ENCODE measurements at places on chromosomes 6 and 20.

DNA sequence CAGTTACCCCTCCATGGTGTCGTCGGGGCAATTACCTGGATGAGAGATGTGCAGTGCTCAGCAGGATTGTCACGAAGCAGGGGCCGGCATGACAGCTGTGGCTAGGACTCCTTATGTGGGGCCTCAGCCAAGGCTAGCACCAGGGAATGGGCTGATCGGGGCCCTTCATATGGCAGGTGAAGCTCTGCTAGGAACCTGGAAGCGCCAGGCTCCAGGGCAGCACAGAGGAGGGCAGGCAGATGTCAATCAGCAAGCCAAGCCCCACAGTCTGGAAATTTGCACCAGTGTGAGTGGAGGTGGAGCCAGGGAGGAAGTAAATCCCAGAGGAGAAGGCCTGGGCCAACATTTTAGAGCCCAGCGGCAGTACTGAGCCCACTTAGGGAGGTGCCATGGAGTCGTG is 21.2 kb downstream of the SYNDIG1 start:
- no peak for DNase-seq

GRCh38 chr20:50724851-50725723 is 6.3 kb upstream of the PARD6B start:
- DNase-seq = peak; percentile 67

DNA sequence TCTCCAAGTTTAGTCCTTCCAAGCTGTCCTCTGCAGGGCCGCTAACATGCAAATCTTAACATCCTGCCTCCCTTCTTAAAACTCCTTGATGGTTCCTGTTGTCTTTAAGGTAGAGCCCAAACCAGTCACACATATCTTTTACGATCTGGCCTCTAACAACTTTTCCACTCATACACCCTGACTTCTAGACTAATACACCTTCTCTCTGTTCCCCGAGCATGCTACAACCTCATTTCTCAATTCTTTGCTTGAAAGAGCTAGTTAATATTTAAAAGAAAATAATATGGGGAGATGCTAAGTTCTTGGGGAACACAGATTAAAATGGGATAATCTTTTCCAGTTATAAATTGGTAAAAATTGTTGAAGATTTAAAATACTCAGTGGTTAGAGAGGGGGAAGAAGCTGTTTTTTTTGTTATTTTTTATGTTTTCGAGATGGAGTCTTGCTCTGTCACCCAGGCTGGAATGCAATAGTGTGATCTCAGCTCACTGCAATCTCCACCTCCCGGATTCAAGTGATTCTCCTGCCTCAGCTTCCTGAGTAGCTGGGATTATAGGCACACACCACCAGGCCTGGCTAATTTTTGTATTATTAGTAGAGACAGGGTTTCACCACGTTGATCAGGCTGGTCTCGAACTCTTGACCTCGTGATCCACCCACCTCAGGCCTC is 250.7 kb downstream of the MAFB start:
- no peak for DNase-seq

- DNase-seq = no peak
These were observed 244.6 kb upstream of the FOXQ1 start for GRCh38 chr6:1067346-1067745.

- DNase-seq = no peak
These were observed 74.0 kb upstream of the SULF2 start for GRCh38 chr20:47859278-47859677.

DNA sequence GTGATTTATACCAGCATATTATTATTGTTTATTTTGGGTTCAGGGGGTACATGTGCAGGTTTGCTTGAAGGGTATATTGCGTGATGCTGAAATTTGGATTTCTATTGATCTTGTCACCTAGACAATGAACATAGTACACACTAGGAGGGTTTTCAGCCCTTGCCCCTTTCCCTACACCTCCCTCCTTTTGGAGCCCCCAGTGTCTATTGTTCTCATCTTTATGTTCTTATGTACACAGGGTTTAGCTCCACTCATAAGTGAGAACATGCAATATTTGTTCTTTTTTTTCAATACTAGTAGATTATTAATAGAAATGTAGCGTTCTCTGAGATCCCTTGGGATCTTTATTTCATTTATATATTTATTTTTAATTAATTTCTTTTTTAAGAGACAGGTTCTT is 79.2 kb upstream of the MRAP2 start:
- DNase-seq = no peak

- no peak for DNase-seq
These were observed 309.8 kb downstream of the PKHD1 start for GRCh38 chr6:51777618-51778017.

DNA sequence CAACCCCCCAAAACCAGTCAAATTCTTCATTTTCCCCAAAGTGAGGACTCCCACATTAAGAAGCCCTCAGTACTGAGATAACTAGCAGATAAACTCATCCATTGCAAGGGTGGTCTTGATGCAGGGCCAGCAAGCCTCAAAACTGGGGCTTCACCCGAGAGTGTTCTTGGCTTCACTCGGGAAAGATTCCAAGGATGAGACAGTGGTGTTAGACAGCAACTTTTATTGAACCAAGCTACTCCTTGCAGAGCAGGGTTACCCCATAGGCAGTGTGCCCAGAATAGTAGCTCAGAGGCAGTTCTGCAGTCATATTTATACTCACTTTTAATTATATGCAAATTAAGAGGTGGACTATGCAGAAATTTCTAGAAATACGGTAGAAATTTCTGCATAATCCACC is 15.8 kb upstream of the HLA-DQA1 start:
- DNase-seq = no peak

DNA sequence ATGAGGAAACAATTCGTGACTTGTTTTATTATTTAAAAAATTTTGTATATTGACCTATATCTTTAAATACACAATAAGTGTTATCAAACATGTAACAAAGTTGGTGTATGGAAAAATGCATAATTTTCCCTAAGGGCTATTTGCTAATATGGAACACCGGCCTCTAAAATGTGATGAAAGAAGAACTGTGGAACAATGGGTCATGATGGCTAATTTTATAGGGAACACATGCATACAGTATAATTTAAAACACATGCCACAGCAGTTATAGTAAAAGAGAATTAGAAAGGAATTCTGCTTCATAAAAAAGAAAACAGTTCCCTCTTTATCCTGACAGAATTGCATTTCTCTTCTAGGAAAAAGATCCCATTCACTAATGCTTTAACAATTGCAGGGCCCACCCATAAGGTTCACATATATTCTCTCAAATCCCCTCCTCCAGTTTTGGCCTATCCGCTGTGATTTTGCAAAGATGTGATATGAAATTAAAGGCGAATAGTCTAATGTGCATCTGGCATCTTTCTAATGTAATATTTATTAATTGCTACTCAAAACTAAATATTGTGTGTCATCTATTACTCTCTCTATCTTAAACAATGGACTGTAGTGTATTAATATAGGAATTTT is 628.1 kb upstream of the CITED2 start:
- DNase-seq = no peak

DNA sequence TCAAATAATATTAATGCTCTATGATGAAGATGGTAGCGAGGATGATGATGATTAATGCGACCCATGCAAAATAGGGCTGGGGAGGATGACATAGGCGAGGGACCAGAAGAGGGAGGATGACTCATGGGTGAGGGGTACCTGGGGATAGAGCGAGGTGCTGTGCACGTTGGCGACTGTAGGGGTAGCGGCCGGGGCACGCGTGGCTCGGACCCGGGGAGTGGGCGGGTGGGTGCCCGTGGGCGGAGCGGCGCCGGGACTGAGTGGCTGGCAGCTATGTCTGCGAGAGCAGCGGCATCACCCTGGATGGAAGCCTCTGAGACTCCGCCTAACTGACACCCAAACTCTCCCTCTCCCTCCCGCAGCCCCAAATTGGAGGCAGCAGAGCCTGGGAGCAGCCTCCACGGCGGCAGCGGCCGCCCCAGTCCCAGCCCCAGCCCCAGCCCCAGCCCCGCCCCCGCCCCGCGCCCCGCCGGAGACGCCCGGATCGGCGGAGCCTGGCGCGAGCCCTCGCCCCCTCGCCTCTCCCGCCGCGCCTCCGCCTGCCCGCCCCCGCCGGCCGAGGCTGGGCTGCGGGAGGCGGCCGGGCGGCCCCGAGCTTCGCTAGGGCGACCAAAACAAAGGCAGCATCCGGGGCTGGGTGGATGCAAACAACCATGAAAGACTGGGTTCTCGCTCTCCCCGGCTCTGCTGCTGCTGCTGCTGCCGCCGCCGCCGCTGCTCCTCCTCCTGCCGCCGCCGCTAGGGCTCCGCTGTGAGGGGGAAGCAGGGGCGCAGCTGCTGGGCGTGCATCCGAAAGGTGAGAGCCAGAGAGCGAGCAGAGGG is at the start of gene RIMS1:
Gene RIMS1, plus strand, starts transcription at position 367 of the 822 bp plus-strand sequence. CDS start 474 bp downstream, outside the sequence.
- DNase-seq = peak; percentile 48

- DNase-seq = no peak
These were observed 900.5 kb downstream of the C6orf118 start for GRCh38 chr6:164408868-164409267.

- DNase-seq = no peak
These were observed 12.0 kb downstream of the TPX2 start for GRCh38 chr20:31751126-31751525.

DNA sequence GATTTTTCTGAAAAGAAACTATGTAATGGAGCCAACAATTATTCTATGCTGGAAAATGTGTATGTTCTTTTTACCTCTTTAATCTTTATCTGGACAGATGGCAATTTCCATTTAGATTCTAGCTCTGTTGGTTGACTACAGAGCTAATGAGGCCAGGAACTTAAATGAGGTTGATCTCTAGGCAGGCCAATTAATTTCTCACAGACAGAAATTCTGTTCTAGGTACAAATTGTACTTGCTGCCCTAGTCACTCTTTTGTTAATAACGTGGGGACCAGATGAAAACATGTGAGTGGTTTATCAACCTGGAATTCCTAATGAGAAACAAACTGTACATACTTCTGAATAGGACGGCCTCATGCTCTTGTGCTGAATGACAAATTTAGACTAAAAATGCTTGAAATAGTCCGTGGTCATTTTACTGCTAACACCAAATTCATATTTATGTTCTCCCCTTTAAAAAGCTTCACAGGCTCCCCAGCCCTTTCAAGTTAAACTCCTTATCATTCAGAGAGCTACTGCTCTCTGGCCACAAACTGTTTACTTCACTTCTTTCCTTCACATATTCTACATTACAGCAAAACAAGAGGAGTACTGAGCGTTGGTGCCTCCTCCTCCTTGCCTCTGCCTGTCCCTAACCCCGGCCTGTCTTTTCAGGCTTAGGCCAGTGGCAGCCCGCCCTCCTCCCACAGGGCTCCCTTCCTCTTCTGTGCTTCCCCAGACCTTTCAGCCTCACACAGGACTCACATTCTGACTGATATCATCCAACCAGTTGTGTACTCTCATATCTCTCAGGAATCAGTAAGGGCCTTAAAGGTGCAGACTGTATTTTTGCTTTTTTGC is 41.4 kb downstream of the DTNBP1 start:
- DNase-seq = peak; percentile 60

GRCh38 chr6:168129292-168130167 is 50.5 kb upstream of the FRMD1 start:
- no peak for DNase-seq

DNA sequence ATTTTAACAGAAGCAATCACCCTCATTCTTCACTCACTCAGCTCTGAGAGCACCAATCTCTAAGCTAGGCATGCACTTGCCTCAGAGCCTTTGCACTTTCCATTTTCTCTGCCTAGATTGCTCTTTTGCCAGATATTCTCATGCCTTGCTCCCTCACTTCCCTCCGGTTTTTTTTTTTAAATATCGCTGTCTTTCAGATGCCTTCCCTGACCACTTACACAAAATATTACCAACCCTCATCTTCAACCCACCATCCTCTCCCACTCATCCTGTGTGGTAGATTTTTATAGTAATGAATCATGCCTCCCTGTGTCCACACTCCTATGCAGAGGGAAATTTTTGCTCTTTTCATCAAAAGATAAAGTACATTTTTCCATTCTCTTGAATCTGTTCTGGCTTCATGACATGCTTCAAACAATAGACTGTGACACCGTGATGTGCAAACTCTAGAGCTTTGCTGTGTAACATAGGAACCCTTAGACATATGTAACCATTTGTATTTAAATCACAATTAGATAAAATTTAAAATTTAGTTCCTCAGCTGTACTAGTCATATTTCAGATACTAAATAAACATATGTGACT is 437.1 kb downstream of the UTRN start:
- DNase-seq = no peak

DNA sequence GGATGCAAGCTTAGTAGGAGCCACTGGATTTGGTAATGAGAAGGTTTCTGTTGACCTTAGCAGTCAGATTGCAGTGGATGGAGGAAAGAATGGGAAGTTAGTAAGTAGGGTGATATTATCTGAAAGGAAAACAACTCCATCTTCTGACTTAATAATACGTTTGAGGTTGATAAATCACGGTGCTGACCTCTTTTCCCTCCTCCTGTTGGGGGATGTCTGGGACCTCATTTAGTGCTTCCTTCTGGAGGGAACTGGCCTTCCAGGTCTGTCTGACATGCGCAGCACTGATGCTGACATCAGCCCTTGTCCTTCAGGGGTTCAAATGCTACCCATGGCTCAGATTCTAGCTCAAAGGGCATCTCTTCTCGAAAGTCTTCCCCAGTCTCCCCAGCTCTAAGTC is 48.2 kb upstream of the AKAP12 start:
- DNase-seq = no peak

DNA sequence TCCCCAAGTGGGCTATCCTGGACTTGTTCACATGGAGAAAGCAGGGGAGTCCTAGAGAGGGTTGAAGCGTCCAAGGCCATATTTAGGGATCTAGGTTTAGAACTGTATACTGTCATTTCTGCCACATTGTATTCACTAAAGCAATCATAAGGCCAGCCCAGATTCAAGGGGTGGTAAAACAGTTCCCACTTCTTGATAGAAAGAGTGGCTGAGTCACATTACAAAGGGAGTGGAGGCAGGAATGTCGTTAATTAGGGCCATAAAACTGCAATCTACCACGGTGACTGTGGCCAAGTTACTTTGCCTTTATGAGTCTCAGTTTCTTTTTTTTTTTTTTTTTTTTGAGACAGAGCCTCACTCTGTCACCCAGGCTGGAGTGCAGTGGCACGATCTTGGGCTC is 7.4 kb upstream of the UBR2 start:
- no peak for DNase-seq
